IMR-90 (cell line): ENCODE measurements at places on chromosomes 5 and 9.
A peak's percentile ranks its signal among the peaks of the same experiment; 100 is the strongest.

GRCh38 chr5:161094411-161094810 lies 242.4 kb upstream of the ATP10B start:
- no peak overlapping the region for H3K27ac ChIP-seq
- H3K36me3 ChIP-seq: no peaks in the 10 kb centered on the region
- H3K4me1 ChIP-seq: no peaks in the 10 kb centered on the region
- no peaks in the 10 kb centered on the region for H3K27me3 ChIP-seq

DNA sequence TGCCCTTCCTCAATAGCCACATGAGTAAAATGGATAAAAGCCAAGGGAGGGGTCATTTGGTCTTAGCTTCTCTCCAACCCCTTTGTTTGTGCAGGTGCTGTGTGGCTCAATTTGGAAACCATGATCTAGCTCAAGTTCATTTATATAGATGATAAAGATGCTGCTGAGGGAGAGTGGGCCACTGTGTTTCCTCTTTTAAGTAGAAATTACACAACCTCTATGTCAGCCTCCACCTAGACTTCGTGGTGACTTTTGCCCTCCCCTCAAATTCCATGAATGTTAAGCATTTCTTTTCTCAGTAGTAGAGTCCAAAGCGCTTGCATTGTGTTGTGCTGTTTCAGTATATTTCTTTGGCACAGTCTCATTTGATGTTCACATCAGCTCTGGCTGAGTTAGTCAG lies 241.4 kb downstream of the ARHGAP26 start:
- H3K4me1 ChIP-seq: peaks cover 1% of the 10 kb centered on the region; the same call in 1 of the 2 replicates
- peak; percentile 83 for DNase-seq
- no peaks in the 10 kb centered on the region for H3K36me3 ChIP-seq
- H3K27ac ChIP-seq: no peak overlapping the region

- peaks cover 12% of the 10 kb centered on the region for H3K4me1 ChIP-seq
- peak within 1 kb of the TSS; percentile 89 for H3K4me3 ChIP-seq
- 0 out of 2 replicates have a peak, but pooled peaks cover 2% of the 10 kb centered on the region for H3K36me3 ChIP-seq
- peak within 1 kb of the TSS; percentile 92 for H3K27ac ChIP-seq
- peak; percentile 70 for DNase-seq
- no peaks in the 10 kb centered on the region for H3K27me3 ChIP-seq
These were observed at the start of gene F2R for GRCh38 chr5:76715736-76716455. Gene F2R, plus strand, starts transcription at chr5:76716126. Its CDS starts 182 bp downstream, at chr5:76716308.

GRCh38 chr5:150496534-150496933 lies 11.4 kb upstream of the NDST1 start:
- no peak overlapping the region for H3K4me3 ChIP-seq
- H3K27me3 ChIP-seq: no peaks in the 10 kb centered on the region
- no peak for DNase-seq
- peaks cover 13% of the 10 kb centered on the region for H3K36me3 ChIP-seq
- peak overlapping the region; percentile 78 for H3K27ac ChIP-seq
- H3K4me1 ChIP-seq: peaks cover 55% of the 10 kb centered on the region

DNA sequence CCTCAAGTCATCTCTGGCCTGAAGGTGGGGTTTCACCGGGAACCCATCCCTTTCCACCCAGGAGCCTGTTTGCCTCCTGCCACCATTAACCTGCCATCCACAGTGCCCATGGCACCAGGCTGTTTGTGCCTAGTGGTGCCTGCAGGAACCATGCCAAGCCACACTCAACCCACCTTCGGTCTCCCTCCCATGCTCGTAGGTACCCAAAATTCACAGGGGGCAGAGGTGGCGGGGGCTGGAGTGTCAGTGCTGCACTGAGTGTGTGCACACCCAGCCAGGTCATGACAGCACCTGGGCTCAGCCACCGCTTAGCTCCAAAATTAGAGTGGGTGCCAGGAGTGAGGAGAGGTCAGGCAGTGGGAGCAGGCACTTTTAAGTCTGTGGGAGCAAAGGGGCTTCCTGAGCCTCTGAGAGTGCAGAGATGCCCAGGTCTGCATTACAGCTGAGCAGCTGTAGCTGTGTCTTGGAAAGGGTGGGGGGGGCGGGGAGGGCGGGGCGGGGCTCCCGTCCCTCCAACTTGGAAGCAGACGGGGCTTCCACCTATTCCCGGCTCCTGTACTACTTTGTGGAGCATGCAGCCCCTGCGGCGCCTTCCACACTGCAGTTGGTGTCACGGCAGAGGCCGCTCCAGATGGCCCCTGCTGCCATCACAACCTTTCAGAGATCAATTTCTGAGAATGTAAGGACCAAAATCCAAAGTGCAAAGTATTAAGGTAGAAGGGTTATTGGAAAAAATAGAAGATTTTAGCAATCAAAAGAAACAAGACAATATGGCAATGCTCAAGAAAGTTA lies 2396.8 kb upstream of the C9orf72 start:
- H3K27me3 ChIP-seq: no peaks in the 10 kb centered on the region
- DNase-seq: no peak
- no peak overlapping the region for H3K4me3 ChIP-seq
- H3K36me3 ChIP-seq: no peaks in the 10 kb centered on the region

DNA sequence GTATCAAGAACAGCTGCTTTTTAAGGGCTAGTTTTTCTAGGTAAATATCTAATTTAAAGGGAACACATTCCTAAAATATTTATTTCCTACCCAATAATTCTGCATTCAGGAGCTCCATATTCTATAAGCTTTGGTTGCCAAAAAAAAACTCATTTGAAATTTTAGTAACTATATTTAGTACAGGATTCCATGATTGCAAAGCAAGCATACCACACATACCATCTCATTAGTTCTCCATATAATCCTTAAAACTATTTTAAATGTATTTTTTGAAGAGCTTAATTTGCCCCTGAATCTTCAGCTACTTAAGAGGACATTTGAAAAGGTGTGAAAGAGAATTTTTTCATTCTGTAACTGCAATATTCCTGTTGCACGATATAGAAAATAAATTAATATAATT lies 877.0 kb downstream of the NR2F1-AS1 start:
- no peaks in the 10 kb centered on the region for H3K27me3 ChIP-seq
- H3K27ac ChIP-seq: no peak overlapping the region
- H3K36me3 ChIP-seq: no peaks in the 10 kb centered on the region
- H3K4me1 ChIP-seq: no peaks in the 10 kb centered on the region
- no peak overlapping the region for H3K4me3 ChIP-seq

DNA sequence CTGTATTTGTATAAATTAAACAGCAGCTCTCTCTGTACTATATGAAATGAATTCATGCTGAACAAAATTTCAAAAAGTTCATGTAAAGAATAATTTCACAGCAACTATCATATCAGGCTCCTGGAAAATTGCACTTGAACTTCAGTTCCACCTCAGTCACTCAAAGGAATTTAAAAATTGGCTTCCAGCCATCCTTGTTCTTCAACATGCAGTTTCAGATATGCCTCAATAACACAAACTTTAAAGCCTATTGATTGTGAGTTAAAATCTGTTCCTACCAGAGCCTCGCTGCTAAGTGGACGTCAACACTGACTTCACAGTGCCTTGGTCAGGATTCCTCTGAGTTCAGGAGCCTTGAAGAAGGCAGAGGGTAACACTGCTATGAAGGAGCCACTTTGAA lies 418.7 kb upstream of the WWC1 start:
- no peak overlapping the region for H3K4me3 ChIP-seq
- no peaks in the 10 kb centered on the region for H3K27me3 ChIP-seq
- H3K4me1 ChIP-seq: no peaks in the 10 kb centered on the region
- DNase-seq: no peak

DNA sequence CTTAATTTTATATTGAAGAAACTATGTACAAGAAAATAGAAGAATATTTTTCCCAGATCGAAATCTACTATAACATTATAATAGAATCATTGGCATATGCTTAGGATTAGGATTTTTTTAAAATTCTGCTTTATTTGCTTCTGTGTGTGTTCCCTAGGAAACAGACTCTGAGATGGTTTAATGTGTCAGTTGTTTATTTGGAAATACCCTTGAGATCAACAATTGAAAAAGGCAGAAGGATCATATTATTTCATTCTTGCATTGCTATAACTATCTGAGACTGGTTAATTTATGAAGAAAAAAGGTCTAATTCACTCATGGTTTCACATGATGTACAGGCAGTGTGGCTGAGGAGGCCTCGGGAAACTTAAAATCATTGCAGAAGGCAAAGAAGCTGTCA lies 622.6 kb downstream of the PRR16 start:
- H3K36me3 ChIP-seq: no peaks in the 10 kb centered on the region
- H3K27me3 ChIP-seq: no peaks in the 10 kb centered on the region
- no peaks in the 10 kb centered on the region for H3K4me1 ChIP-seq

GRCh38 chr9:124392871-124393460 lies 22.3 kb downstream of the PSMB7 start:
- no peak overlapping the region for H3K4me3 ChIP-seq
- DNase-seq: peak; percentile 95
- H3K27me3 ChIP-seq: no peaks in the 10 kb centered on the region
- H3K4me1 ChIP-seq: peaks cover 38% of the 10 kb centered on the region

- DNase-seq: no peak
- no peak overlapping the region for H3K4me3 ChIP-seq
- H3K4me1 ChIP-seq: no peaks in the 10 kb centered on the region
- H3K27me3 ChIP-seq: no peaks in the 10 kb centered on the region
These were observed 119.9 kb upstream of the PRR16 start for GRCh38 chr5:120344181-120344580.
